ENCODE measurements at places on chromosomes 5 and 9.

DNA sequence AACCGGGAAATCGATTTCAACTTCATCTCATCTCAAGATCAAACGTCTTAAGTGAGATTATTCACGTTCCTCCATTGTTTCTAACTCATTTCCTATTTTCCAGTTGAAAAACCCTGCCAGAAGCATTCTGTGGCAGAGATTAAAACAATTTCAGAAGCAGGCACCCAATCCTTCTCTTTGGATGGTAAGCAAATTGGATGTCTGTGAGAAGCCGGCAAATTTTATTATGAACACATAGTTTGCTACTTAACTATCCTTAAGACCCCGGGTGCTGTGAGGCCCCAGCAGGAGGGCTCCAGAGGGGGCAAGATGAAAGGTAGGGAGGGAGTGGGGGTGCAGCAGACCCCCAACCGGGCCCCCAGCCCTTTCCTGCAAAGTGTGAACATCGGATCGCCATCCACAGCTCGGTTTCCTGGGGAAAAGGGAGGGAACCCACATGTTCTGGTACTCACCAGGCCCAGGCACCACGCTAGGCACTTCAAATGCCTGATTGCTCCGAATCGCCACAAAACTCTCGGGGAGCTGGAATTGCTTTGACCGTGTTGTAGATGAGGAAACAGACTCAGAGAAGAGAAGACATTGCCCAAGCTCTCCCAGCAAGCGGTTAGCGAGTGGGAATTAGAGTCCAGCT is 167.1 kb upstream of the MVB12B start:
- DNase-seq = no peak

DNA sequence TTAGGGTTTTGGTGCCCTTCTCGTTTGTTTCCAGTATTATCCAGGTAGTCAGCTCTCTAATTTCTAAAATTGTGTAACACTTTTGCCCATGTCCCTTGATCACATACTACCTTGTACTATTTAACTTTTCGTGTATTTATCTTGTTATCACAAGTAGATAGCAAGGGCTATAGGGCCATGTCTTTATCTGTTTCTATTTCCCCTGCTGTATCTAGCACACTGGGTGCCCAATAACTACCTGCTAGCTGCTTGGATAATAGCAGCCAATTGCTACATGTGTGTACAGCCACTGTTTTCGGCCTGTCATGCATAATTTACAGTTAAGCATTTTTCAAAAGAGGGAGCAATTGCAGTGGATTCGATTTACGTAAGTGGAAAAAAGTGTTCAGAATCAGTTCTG is 64.8 kb upstream of the TNFAIP8 start:
- DNase-seq = no peak

DNA sequence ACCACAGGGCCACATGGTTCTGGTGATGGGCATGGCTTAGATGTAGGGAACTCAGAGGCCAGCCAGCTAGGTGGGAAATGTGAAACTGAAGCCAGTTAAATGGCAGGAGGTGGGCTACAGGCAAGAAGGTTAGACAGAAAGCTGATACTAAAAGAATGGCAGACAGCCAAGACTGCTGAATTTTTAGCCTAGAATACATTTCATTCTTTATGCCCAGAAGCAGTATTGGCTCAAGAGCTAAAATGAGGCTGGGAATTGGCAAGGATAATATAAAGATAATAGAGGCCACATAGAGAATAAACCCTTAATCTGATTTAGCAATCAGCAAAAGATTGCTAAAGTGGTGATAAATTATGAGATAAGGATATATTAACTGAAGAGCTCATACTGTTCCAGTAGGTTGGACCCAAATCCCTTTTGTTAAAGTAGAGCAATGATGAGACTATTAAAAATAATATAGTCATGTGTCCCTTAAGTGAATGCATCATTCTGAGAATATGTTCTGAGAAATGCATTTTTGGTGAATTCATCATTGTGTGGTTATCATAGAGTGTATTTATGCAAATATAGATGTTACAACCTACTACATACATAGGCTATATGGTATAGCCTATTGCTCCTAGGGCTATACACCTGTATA is 234.3 kb downstream of the CHSY3 start:
- DNase-seq = no peak

GRCh38 chr5:158928404-158928803 is 171.3 kb downstream of the EBF1 start:
- no peak for DNase-seq

GRCh38 chr5:139062910-139063663 is 135.1 kb downstream of the SIL1 start:
- DNase-seq = no peak

DNA sequence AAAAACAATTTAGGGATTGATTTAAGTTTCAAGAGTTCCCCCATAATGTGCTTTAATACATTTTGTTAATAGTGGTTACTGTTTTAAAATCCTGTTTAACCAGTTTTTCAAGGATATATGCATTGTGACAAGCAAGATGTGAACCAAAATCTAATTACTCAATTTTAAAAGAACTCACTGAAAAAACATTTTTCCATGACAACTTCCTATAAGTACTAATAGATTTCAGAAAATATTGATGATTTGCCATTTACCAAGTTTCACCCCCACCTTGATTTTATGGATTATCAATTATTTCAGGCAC is 4.9 kb upstream of the DNAJC21 start:
- no peak for DNase-seq

- DNase-seq = no peak
These were observed 421.9 kb downstream of the HCN1 start for GRCh38 chr5:45274241-45274640.

DNA sequence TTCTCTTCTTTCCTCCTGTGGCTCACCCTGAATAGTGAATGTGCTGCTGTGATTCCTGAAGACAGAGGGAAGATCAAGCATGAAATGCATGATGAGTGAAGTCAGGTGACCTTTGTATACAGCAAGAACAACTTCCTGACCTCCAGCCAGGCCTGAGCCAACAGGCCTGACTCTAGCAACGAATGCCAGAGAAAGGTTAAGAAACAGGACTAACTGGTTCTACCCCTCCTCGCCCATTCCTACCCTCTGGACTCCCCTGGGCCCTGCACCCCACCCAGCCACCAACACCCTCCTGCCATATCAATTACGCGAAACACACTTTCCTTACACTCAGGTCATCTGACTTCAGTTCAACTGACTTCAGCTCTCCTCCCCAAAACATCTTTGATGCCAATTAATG is 4.9 kb downstream of the SUSD1 start:
- DNase-seq = no peak

DNA sequence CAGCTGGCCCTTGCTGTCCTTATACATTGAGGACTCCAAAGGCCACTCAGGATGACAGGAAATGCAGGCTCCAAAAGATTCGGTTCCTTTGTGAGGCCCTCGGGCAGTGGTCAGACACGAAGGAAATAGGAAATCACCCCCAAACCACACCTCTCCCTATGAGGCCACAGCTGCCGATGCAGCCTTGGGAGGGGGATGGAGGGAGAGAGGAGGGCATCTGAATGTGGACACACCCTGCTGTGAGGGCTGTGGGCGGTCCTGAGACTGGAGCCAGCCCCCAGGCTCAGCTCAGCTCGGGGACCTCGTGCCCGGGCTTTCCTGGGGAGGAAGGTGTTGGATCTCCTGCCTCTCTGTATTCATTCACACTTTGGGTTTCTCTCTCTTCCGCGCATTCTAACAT is 2.7 kb upstream of the CLPTM1L start:
- no peak for DNase-seq

DNA sequence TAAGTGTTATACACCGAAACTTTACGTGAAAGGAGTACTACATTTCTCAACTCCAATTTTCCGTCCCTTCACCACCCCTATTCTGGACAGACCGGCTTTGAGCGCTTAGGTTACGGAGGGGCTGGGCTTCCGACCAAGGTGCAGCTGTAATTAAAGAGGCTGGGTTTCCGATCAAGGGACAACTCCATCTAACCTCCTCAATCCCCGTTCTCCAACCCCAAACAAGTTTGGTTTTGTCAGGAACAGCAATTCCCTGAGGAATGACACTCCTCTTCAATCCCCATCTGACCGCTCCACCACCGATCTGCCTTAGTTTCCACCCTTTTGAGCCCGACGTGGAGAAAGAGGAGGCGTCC is 577 bp downstream of the TUT7 start:
- DNase-seq = peak; percentile 6

GRCh38 chr9:90021216-90021906 is 416.5 kb downstream of the GADD45G start:
- no peak for DNase-seq

GRCh38 chr9:123948286-123948685 is 18.4 kb upstream of the DENND1A start:
- DNase-seq = no peak

- DNase-seq = no peak
These were observed 47.1 kb upstream of the PWWP2A start for GRCh38 chr5:160166069-160166972.

DNA sequence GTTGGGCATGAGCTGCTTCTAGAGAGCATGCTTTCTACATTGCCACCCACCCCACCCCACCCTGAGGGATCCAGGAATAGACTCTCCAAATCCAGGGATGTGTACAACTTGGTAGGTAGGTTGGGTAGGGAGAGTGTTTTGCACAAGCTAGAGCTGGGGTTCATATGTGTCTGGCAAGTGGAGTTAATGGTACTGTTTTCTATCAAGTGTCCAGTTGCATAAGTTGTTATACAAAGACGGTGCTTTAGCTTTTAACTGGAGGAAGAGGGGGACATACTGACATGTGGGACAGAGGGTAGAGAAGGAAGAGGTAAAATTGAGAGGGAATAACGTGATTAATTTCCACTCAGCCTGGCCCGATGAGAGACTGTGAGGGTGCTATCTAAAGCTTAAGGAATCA is 51.0 kb upstream of the TNC start:
- DNase-seq = no peak

- DNase-seq = no peak
These were observed 176.1 kb downstream of the TRPM3 start for GRCh38 chr9:70945301-70945700.

- DNase-seq = no peak
These were observed 34.4 kb upstream of the GNE start for GRCh38 chr9:36292641-36293040.

- DNase-seq = no peak
These were observed 46.9 kb upstream of the GAS1 start for GRCh38 chr9:86994231-86994630.

GRCh38 chr9:85723215-85723614 is 18.5 kb downstream of the AGTPBP1 start:
- DNase-seq = peak; percentile 23

DNA sequence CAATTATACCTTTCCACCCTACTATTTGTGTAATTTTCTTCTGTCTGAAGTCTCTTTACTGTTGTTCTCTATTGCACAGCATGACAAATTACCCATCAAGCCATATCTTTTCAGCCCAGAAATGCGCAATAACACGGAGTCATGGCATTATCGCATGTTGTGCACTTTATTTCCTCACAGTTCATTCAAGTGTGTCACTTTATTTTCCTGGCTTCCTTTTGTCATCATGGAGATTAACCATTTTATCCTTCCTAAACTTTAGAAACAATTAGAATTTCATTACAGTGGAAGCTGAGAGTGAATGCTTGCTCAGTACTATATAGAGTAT is 41.3 kb upstream of the MEF2C start:
- DNase-seq = no peak

DNA sequence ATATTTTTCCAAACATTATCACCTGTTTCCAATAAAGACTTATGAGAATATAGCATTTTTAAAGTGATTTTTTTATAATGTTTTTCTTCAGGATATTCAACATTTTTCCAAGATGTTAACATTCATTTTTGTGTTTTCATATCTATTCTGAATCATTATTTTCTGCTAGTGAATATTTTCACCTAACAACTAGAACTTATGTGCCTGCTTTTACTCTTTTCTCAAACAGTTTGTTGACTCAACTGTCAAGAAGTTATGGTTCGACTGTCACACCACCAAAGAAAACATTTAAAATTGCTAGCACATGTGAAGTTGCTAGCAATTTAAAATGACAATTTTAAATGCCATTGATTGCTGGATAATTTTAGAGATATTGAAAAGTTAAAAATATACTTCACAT is 343.3 kb upstream of the CDH9 start:
- no peak for DNase-seq

DNA sequence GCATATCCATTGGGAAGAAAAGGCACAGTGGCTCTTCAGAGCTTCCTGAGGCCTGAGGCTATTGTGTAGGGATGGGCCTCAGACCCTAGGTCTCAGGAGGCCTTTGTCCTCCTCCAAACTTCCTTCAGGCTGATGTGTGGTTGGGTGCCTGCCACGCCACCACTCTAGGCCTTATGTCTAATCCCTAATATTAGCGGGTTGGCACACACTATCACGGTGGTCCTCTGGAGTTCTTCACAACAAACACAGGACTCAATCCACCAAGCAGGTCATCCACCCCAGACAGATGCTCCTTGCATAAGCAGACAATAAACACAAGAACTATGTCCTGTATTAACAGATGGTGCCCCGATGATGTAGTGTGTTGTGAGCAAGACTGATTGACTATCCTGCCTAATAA is 31.0 kb upstream of the FSTL4 start:
- no peak for DNase-seq

- DNase-seq = no peak
These were observed 205.3 kb downstream of the DEPDC1B start for GRCh38 chr5:60494635-60495034.

- no peak for DNase-seq
These were observed 45.6 kb downstream of the NKD2 start for GRCh38 chr5:1054018-1054798.

DNA sequence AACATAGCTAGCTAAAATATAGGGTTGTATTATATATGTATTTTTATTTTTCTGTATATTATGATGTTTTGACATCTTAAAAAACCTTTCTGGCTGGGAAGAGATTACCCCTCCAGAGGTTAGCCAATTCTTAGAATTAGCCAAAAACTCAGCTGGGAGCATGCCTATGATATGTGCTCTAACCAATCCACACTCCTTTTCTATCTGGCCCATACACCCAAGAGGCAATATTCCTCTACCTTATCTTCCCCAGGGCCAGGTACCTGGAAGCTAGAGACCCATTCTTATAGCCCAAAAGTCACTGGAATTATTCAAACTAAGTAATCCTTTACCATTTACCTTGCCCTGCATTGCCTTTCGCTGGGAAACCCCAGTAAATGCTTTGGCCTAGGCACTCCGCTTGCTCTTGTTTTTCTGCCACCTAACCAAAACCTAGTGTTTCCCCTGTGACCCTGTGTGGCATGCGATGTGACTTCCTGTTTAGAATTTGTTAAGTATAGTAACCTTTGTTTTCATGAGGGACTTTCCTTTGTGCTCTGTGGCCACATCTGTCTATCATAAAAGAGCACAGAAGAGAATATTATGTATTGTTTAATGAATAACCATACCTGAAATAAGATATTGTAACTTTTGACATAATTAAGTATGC is 37.4 kb downstream of the CSNK1G3 start:
- DNase-seq = peak; percentile 30

GRCh38 chr5:15474143-15474719 is 25.7 kb upstream of the FBXL7 start:
- no peak for DNase-seq

DNA sequence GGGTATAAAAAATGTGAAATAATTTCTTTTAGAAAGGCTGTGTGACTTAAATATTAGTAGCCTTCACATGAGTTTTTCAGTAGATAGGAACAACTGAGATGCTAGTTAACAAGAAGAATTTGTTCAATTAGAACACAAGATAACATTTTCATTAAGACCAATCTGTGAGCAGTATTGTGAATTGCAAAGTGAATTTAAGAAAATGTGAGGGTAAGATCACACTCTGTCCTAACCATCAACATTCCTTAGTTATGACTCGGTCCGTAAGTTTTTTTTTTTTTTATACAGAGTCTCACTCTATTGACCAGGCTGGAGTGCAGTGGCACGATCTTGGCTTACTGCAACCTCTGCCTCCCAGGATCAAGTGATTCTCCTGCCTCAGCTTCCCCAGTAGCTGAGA is 180.2 kb upstream of the EGFLAM start:
- no peak for DNase-seq

Measured in activated T-cell treated with anti-CD3 and anti-CD28 coated beads for 4 hours (primary cell).